Right ventricle myocardium superior (tissue), 1 donor: ENCODE measurements at places on chromosomes 3 and 15.

- no peak for DNase-seq
Measured at GRCh38 chr3:18868911-18869689, 279.2 kb upstream of the KCNH8 start.

DNA sequence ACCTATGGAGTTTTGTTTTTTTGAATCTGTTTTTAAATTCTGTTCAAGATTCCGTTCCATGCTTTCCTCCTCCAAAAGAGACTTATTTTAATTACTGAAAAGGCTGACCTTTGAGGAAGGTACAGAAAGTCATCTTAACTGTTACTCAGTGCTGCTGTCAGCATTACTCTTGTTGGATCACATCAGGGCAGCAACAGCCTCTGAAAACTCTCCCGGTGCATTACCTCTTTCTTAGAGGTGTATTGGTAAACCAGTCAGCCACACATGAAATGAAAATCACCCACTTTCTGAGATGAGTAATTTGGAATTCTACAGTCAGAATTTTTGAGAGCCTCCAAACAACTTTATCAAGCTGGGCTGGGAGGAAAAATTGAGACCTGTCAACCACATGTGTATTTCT lies 88.5 kb upstream of the LIMD1 start:
- no peak for DNase-seq

GRCh38 chr15:43232289-43232874 lies 11.6 kb upstream of the EPB42 start:
- DNase-seq: no peak

- DNase-seq: peak; percentile 62
Measured at GRCh38 chr3:195028877-195029606, 241.9 kb downstream of the XXYLT1 start.

GRCh38 chr3:30349507-30349906 lies 256.9 kb upstream of the TGFBR2 start:
- no peak for DNase-seq

- DNase-seq: no peak
Measured at GRCh38 chr3:157527131-157527881, 24.1 kb upstream of the VEPH1 start.

DNA sequence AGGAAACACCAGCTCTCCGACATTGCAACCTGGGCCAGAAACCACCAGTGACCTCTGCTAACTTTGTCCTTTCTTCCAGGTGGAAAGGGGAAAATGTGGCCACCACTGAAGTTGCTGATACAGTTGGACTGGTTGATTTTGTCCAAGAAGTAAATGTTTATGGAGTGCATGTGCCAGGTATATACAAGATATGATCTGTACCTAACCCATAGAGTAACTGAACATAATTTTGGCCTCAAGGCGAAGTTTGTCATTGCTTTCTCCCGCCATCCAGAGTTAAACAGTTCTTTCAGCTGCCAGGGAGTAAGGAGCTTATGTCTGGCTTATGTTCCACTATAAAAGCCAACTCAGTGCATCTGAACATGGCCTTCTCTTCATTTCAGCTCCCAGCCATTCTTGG lies 36.7 kb downstream of the HDC start:
- DNase-seq: no peak

- DNase-seq: no peak
Measured at GRCh38 chr3:157408499-157409149, 28.0 kb upstream of the PTX3 start.

GRCh38 chr3:168003911-168004310 lies 91.8 kb downstream of the GOLIM4 start:
- no peak for DNase-seq

- DNase-seq: peak; percentile 64
Measured at GRCh38 chr15:58182460-58183163, 44.4 kb downstream of the AQP9 start.

- DNase-seq: no peak
Measured at GRCh38 chr3:5116538-5116937, 5.6 kb upstream of the ARL8B start.

- DNase-seq: no peak
Measured at GRCh38 chr15:76988867-76989780, 5.8 kb upstream of the PSTPIP1 start.

- no peak for DNase-seq
Measured at GRCh38 chr3:134341389-134341788, 32.9 kb downstream of the AMOTL2 start.

- no peak for DNase-seq
Measured at GRCh38 chr3:78894787-78895186, 873.0 kb downstream of the ROBO1 start.

- DNase-seq: no peak
Measured at GRCh38 chr15:66004618-66005262, 135.4 kb downstream of the RAB11A start.

DNA sequence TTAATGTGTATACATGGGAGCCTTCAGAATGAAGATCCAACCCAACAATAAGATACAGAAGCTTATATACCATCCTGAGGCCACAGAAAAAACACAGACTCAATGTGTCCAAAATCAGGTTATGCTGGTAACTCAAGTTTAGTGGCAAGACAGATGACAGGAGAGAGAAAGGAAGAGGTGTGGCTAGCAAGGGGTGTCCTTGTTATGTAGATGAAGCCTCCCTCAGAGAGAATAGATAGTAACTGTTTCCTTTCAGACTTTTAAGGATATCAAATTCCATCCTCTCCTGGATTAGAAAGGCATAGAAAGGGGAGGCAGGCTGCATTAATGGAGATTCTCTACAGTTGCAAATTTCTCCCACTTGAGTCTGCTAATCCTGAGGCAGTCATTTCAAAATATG lies 447.4 kb downstream of the GABRB3 start:
- no peak for DNase-seq

DNA sequence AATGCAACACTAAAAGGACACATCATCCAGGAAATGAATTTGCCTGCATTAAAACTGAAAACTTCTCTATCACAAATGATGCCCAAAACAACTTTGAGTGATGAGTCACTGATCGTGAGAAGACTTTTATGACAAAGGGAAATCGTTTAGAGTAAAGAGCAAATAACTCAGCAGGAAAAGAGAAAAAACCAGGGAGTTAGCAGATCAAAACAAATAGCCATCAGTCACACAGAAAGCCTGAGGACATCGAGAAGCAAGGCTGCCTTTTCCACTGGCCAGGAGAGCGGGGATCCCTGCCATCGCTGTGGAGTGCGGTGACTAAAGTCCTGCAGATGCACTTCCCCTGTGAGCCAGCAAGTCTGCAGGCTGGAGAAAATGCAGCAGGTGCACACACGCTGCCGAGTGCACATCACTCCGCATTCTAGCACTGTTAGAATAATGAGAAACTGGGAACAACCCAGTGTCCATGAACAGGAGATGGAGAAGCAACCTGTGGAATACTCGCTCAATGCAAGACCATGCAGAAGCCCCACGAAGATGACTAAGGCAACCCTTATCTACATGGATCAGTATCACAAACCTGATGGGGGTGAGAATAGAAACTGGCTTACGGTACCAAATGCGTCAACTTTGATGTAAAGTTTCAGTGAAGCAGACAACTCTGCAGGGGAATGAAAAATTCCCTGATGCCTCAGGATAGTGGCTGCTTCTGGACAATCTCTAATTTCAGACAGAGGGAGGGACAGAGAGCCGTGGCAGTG lies 86.4 kb downstream of the NSMCE3 start:
- DNase-seq: no peak

DNA sequence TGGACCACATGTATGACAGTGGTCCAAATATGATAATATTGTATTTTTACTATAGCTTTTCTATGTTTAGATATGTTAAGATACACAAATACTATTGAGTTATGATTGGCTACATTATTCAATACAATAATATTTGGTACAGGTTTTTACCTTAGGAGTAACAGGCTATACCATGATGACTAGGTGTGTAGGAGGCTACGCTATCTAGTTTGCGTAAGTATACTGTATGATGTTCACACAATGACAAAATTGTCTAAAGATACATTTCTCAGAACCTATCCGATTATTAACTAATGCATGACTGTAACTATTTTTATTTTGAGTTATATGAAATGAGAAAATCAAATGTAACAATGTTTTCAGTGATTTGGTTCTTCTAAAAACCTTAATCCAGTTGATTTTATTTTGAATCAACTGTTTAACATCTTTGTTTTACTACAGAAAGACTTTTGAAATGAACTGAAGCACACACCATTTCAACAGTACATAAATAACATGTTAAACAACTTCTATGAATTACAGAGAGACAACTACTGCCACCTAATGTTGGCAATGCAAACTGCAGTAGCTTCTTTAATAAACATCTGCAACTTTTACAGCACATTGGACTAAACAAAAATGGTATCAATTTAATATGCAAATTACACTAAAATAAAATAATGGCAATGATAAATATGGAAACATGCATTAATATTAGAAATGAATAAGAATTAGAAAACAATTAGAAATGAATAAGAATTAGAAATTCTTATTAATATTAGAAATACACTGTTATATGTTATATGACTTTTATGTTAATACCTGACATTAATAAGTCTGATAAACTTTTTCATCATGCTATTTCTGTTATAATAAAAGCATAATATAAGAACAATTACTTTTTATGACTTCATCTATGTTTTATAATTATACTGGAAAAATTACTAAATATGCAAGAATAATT lies 255.7 kb downstream of the MBNL1 start:
- no peak for DNase-seq

- no peak for DNase-seq
Measured at GRCh38 chr15:49706805-49707204, 86.0 kb downstream of the DTWD1 start.

GRCh38 chr3:188133646-188134045 lies 20.3 kb upstream of the LPP start:
- no peak for DNase-seq

DNA sequence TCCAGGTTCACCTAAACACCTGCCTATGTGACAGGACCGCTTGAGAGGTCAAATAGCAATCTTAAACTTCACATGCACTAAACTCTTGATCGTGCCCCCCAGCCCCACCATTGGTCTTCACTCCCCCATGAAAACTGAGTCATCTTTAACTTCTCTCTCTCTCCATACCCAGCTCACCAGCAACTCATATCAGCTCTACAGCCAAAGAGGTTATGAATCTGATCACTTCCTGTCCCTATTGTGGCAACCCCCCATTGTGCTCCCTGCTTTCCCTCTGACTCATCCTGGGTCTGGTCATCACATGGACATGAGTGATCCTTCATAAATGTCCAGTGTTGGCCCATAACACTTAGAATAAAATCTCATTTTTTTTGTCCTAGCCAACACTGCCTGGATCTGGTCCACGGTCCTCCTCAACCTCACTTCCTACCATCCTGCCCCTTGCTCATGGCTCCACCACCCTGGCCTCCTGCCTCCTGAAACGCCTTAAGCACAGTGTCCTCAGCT lies 103.4 kb upstream of the HACD2 start:
- no peak for DNase-seq

DNA sequence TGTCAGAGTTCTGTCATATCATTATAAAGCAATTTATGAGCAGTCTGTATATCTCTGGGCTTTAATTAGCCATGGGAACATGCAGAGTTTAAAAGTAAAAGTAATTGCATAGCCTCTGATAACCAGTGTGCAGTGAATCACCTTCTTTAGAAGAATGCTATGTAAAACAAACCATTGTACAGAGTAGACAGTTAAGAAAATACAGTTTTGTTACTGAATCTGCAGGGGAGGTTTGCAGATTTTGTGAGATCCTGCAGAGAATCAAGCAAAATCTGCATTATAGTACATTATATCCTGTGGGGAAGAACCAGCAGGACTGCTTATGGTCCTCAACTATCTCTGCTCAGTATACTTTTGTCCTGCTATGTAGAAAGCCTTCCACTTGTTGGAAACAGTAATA lies 396.2 kb upstream of the NAALADL2 start:
- DNase-seq: no peak

DNA sequence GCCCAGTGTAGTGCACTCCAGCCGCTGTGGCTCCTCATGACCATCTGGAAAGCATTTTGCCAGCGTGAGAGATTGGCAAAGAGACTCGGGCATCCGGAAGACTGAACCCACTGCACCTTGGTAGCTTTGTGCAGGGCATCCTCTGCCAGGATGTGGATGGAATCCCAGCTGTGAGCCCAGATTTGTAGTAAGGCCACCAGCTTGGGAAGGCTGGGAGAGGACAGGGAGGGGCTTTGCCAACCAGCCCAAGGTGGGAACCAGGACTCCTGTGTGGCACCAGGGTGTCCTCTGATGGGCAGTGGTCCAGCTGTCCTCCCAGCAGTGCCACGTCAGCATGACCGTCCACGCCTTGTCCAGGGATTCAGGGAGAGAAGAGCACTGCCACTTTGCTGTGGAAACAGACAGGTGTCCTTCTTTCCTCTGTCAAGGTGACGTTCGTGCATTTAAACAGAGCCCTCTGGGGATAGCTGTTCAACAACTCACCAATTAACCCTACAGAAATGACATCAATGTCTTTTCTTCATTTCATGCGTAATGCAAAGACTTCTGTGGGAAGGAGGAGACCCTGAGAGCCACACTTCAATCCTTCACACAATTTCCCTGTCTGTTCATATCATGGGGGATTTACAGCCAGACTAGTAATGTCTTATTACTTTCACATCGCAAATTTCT lies 19.1 kb downstream of the KLF15 start:
- DNase-seq: no peak

GRCh38 chr15:72998226-72998625 lies 54.0 kb upstream of the NEO1 start:
- DNase-seq: no peak

DNA sequence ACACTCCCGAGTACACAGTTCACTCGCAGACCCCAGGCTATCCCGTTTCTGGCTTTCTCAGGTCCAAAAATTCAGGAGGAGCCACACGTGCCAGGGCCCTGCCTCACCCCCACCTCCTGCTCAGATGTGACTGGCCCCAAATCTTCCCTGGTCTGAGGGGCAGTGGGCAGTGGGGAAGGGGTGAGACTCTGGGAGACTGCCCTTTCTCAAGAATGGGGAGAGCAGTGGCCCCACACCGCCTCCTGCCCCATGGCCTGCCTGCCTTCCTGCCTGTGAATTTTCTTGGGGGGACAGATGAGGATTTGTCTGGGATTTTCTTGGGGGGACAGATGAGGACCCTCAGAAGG lies 174.6 kb downstream of the MEGF11 start:
- no peak for DNase-seq

GRCh38 chr3:31462050-31462569 lies 70.6 kb upstream of the STT3B start:
- DNase-seq: no peak

- no peak for DNase-seq
Measured at GRCh38 chr3:146187334-146187950, 26.5 kb upstream of the PLOD2 start.

DNA sequence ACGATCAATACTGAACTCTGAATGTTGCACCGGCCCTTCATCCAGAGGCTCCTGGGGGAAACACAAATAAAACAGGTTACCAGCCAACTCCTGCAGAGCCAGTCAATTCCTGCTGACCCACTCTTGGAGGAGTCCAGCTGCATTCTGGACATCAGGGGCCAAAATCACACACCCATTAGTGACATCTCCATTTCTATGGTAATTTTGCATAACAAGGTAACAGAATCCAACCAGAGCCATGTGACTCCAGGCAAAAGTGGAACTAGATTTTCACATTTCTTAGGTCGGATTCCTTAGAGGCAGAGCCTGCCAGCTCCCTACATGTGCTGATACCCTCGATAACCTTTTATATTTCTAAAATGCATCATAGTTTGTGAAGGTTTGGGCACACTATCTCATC lies 119.2 kb upstream of the CTNNB1 start:
- DNase-seq: no peak
